Hair follicle dermal papilla cell (primary cell): ENCODE measurements at places on chromosomes 11 and 22. TPM values are rescaled to one million over a fixed set of nuclear protein-coding genes. Genes with fewer than 3 reads are reported as not detected.

Gene KRTAP5-11
- total RNA-seq = not detected in 2 replicates

Gene TRMT2A
- total RNA-seq = 48.8 and 53.1 TPM in 2 replicates

Gene PARVG
- not detected in 2 replicates for total RNA-seq

Gene B3GAT1
- total RNA-seq = not detected in 2 replicates

Gene DDTL
- 0.61 TPM in 1 of 2 replicates, not detected in the other for total RNA-seq

Gene DTX4
- total RNA-seq = 2.6 and 4.4 TPM in 2 replicates

Gene MGAT3
- total RNA-seq = 0.16 and 0.36 TPM in 2 replicates

Gene FXYD2
- not detected in 2 replicates for total RNA-seq

Gene RFPL2
- total RNA-seq = not detected in 2 replicates

Gene ABCC8
- total RNA-seq = not detected in 2 replicates

Gene DGCR6L
- 45.4 and 58.2 TPM in 2 replicates for total RNA-seq

Gene EMID1
- total RNA-seq = 4.0 and 6.8 TPM in 2 replicates

Gene IGF2
- total RNA-seq = 0.85 and 1.9 TPM in 2 replicates

Gene SLC22A25
- not detected in 2 replicates for total RNA-seq

Gene DAGLA
- 2.2 and 3.4 TPM in 2 replicates for total RNA-seq

Gene POU2F3
- 0.12 and 0.16 TPM in 2 replicates for total RNA-seq

Gene PGA3
- 0.65 and 2.9 TPM in 2 replicates for total RNA-seq

Gene OR51S1
- total RNA-seq = not detected in 2 replicates

Gene MS4A7
- total RNA-seq = not detected in 2 replicates

Gene ARL14EP
- 22.7 and 28.2 TPM in 2 replicates for total RNA-seq

Gene ACR
- 0.16 TPM in 1 of 2 replicates, not detected in the other for total RNA-seq

Gene LRRC74B
- total RNA-seq = 0.16 and 0.36 TPM in 2 replicates

Gene FXYD6
- total RNA-seq = not detected in 2 replicates

Gene TTC28
- total RNA-seq = 93.6 and 95.8 TPM in 2 replicates

Gene GLYAT
- total RNA-seq = not detected in 2 replicates

Gene RASD2
- not detected in 2 replicates for total RNA-seq

Gene UBQLNL
- total RNA-seq = 0.32 and 0.49 TPM in 2 replicates

Gene GGTLC3
- not detected in 2 replicates for total RNA-seq

Gene GAL3ST1
- total RNA-seq = not detected in 2 replicates

Gene CCDC157
- 2.3 and 4.1 TPM in 2 replicates for total RNA-seq

Gene IL18BP
- 2.9 and 3.9 TPM in 2 replicates for total RNA-seq

Gene LRP4
- total RNA-seq = 5.2 and 8.4 TPM in 2 replicates

Gene SLC22A9
- not detected in 2 replicates for total RNA-seq

Gene MMP11
- 15.6 and 16.9 TPM in 2 replicates for total RNA-seq

Gene CENATAC
- 24.5 and 26.4 TPM in 2 replicates for total RNA-seq

Gene H19
- 0.49 and 0.73 TPM in 2 replicates for total RNA-seq

Gene PLEKHA7
- 0.32 and 0.61 TPM in 2 replicates for total RNA-seq

Gene FAM227A
- 1.9 and 2.3 TPM in 2 replicates for total RNA-seq

Gene PAMR1
- 30.7 and 40.1 TPM in 2 replicates for total RNA-seq

Gene APOBEC3B
- total RNA-seq = 0.49 and 1.8 TPM in 2 replicates

Gene PLEKHB1
- 0.16 TPM in 1 of 2 replicates, not detected in the other for total RNA-seq

Gene GVQW3
- 1.8 and 1.9 TPM in 2 replicates for total RNA-seq

Gene CATSPER1
- not detected in 2 replicates for total RNA-seq

Gene OR2AT4
- total RNA-seq = not detected in 2 replicates

Gene NXPE2
- 0.12 and 0.16 TPM in 2 replicates for total RNA-seq

Gene GNG3
- not detected in 2 replicates for total RNA-seq

Gene OR52I1
- not detected in 2 replicates for total RNA-seq

Gene FDXACB1
- total RNA-seq = 2.1 and 2.4 TPM in 2 replicates

Gene DLG2
- 2.8 and 4.1 TPM in 2 replicates for total RNA-seq

Gene MYRF
- total RNA-seq = 0.24 and 0.32 TPM in 2 replicates

Gene IL18
- total RNA-seq = 0.16 TPM in 1 of 2 replicates, not detected in the other

Gene KCNJ5
- total RNA-seq = 0.12 and 0.32 TPM in 2 replicates
